ENCODE measurements at places on chromosomes 7 and 10.

DNA sequence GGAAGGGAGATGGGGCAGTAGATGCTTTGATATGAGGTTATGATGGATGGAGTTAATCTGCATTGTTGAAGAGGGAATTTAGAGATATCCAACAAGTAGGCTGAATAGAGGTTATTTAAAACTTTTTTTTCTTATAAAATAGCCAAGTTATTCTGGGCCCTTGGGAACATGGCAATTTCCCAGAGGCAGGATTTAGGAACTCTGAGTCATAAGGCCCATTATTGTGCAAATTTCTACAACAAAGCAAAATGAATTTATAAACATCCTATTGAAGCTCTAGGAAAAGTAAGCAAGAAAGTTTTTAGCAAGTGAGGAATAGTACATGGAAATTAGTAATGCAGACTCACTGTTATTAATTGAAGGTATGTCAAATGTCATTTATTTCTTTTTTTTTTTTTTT lies 160.9 kb upstream of the NPY start:
- no peak for DNase-seq

GRCh38 chr10:71632896-71633600 lies 86.5 kb downstream of the C10orf105 start:
- DNase-seq, result no peak

- peak; percentile 84 for DNase-seq
These were observed 97.1 kb downstream of the RGS10 start for GRCh38 chr10:119445311-119445934.

- no peak for DNase-seq
These were observed 28.1 kb downstream of the CSGALNACT2 start for GRCh38 chr10:43166207-43166879.

GRCh38 chr10:12588091-12588860 lies 238.9 kb downstream of the CAMK1D start:
- DNase-seq, result no peak

DNA sequence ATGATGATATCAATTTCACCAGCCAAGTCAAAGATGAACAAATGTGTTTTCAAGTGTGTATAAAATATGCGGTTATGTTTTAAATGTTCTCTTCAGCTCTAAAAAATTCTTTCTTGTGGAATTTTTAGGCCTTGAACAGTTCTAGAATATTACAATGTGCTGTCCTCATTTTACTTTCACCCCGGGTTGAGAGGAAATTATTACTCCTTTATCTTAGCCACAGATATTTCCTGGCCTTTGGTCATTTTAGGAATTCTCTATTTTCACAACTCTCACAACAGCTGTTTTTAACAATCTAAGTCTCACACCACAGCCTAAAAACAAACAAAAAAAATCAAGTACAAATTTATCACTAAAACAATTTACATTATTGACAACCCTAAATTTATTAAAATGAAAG lies 112.2 kb upstream of the HGF start:
- DNase-seq, result no peak

Measured in activated naive CD4-positive, alpha-beta T cell treated with anti-CD3 and anti-CD28 coated beads, Interleukin-2, amount 50 U/mL, for 16 hours (primary cell).